NCI-H2107 (cell line): ENCODE measurements at places on chromosomes 5 and 9.

DNA sequence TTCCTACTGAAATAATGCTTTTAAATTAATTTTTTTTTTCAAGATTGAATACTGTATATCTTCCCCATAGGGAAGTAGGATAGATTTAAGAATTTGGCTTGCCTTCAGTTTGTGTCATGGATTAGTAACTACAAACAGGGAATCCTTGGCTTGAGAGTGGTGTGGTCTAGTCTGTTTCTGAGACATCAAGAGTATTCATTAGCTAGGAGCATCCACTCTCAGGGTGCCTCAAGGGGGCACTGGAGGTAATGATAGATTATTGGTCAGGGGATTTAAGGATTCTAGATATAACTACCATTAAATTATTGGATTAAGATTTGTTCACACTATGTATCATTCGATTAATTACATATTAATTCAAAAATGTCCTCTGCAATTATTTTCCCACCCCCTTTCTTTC, 91.8 kb upstream of the TXNDC8 start:
- DNase-seq = no peak

- DNase-seq = no peak
Observed at GRCh38 chr5:30659417-30659816, 534.1 kb upstream of the CDH6 start.

- no peak for DNase-seq
Observed at GRCh38 chr9:127776195-127776923, 2.1 kb downstream of the SH2D3C start.

GRCh38 chr5:1105350-1106265, 6.3 kb downstream of the SLC12A7 start:
- no peak for DNase-seq

GRCh38 chr5:58803056-58803455, 220.2 kb downstream of the RAB3C start:
- DNase-seq = no peak

GRCh38 chr5:141935538-141935937, 11.9 kb downstream of the DELE1 start:
- DNase-seq = no peak

- no peak for DNase-seq
Observed at GRCh38 chr9:130541533-130541932, 37.8 kb upstream of the FUBP3 start.

DNA sequence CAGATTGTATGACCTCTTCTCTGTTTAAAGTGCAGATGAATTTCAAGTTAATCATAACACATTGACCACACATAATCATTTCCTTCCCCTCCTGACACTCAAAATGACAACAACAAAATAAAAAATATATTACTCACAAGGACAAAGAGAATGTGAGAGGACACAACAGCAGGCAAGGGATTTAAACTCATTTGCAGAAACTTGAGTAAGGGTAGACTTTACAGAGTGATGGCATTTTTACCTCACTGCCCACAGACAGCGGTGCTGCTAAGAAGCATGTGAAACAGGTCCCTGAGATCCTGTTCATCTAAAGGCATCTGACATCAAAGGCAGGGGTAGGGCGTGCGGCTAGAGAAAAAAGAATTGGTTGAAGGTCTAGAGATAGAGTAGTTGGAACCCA, 99.0 kb downstream of the TRIM36 start:
- no peak for DNase-seq
